ENCODE measurements at places on chromosomes 7 and 10.

DNA sequence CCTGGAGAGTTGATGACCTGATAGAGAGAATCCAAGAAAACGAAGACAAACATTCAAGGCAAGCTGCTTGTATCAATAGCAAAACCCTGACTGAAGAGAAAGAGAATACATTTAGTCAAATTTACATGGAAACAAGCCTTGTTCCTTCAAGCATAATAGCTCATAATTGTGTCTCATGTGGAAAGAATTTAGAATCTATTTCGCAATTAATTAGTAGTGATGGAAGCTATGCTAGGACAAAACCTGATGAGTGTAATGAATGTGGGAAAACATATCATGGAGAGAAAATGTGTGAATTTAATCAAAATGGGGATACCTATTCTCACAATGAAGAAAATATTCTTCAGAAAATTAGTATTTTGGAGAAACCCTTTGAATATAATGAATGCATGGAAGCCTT, 18.0 kb downstream of the RBAK start:
- no peak for DNase-seq

DNA sequence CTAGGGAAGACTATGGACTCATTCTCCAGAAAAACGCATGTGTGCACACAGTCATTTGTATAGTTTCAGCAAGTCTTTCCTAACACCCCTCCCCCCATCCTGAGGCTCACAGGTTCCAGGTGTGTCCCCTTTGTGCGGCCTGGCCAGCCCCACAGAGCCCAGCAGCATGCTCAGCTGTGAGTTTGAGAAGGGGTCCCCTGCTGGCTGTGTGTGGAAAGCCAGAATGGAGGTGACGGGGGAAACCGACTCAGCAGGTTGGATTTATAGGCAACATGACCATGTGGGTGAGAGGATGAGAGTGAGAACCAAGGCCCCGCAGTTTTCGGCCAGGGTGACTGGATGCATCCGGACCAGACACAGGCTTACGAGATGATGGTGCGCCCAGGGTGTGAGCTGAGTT, 9.9 kb downstream of the PTPRE start:
- DNase-seq, result no peak

- DNase-seq, result no peak
Observed at GRCh38 chr10:131072651-131073468, 238.7 kb downstream of the TCERG1L start.

- DNase-seq, result no peak
Observed at GRCh38 chr7:140677496-140677895, 4.8 kb downstream of the ADCK2 start.
